Esophagus muscularis mucosa (tissue), 4 donors: ENCODE measurements at places on chromosomes 12 and 14. TPM values are rescaled to one million over a fixed set of nuclear protein-coding genes. Genes with fewer than 3 reads are reported as not detected.

GRCh38 chr14:89807892-89808291 is 146.6 kb downstream of the EFCAB11 start:
- no peak overlapping the region for H3K27ac ChIP-seq
- no peaks in the 10 kb centered on the region for H3K27me3 ChIP-seq
- no peak for DNase-seq
- H3K4me1 ChIP-seq = no peaks in the 10 kb centered on the region
- H3K4me3 ChIP-seq = no peak overlapping the region
- no peaks in the 10 kb centered on the region for H3K36me3 ChIP-seq

The RND1 gene
- 0.32 TPM for total RNA-seq

The SNX6 gene
- 88.0 TPM for total RNA-seq

GRCh38 chr14:80776657-80777056 is 164.9 kb downstream of the CEP128 start:
- no peaks in the 10 kb centered on the region for H3K36me3 ChIP-seq
- no peak overlapping the region for H3K27ac ChIP-seq
- DNase-seq = no peak
- H3K27me3 ChIP-seq = no peaks in the 10 kb centered on the region
- H3K4me1 ChIP-seq = no peaks in the 10 kb centered on the region

GRCh38 chr12:75813072-75813471 is 218.5 kb downstream of the PHLDA1 start:
- no peaks in the 10 kb centered on the region for H3K27me3 ChIP-seq
- no peak overlapping the region for H3K4me3 ChIP-seq

The IAPP gene
- total RNA-seq = not detected

The GDF11 gene
- total RNA-seq = 7.4 TPM

- DNase-seq = no peak
- H3K4me3 ChIP-seq = no peak overlapping the region
- H3K27ac ChIP-seq = no peak overlapping the region
- no peaks in the 10 kb centered on the region for H3K36me3 ChIP-seq
- H3K4me1 ChIP-seq = no peaks in the 10 kb centered on the region
Measured at GRCh38 chr12:4050340-4050739, 177.1 kb upstream of the PARP11 start.
